Stimulated activated naive CD4-positive, alpha-beta T cell (primary cell): ENCODE measurements at places on chromosomes 13 and 19.

DNA sequence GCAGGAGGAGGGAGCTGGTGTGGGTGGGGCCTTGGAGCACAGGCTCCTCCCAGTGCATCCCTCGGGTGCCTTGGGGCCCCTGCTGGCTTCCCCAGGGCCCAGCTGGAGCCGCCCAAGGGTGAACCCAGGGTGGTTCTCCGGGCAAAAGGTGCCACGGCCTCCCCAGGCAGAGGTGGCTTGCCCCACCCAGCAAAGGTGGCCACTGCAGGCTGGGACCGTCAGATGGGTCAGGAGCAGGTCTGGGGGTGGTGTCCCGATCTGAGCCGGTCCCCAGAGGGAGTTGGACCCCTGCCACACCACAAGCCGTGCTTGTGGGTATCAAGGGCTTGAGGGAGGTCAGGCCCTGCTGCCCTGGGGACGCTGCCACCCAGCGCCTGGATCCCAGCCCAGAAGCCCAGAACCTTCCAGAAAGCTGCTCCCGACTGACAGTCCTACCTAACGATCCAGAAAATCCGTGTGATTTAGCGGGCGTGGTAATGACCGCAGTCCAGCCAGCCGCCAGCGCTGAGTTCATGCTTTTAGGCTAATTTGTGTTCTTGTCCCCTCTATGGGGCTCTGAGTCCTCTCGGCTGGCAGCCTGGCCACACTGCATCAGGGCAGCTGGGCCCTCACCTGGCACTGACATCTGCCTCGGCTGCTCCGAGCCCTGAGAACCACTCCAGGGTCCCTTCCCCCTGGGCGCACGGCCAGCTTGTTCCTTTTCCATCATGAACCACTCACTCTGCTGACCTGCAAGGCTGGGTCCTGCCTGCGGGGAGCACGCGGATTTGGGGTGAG, 5.0 kb upstream of the GRIN3B start:
- DNase-seq = no peak

- DNase-seq = no peak
These were observed 29.4 kb downstream of the TSSK6 start for GRCh38 chr19:19485998-19486290.

DNA sequence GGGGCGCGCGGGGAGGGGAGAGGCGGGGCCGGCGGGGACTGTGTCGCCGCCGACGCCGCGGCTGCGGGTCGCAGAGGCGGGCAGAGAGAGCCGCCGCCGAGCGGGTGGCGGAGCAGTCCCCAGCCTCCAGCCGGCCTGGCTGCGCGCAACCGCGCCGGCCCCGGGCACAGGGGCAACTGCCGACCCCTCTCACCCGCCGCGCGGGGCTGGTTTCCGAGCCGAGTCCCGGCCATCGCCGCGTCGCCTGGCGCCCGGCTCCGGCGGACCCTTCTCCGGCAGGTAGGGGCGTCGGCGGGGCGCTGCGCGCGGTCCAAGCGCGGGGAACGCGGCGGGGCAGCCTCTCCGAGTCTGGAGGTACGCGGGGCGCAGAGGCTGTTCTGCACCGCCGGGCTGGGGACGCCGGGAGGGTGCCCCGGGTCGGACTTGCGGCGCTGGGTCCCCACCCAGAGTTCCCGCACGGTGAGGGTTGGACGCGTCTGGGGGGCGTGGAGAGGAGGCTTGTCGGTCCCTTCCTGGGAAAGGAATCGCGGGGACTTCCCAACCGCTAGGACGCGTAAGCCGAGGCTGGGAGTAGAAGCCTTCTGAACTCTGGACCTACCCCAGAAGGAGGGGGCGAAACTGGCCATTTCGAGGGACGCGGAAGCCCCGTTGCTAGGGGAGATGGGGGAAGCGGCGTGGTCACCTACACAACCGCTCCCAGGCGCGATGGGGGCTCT, 133.6 kb upstream of the MYO16 start:
- no peak for DNase-seq

DNA sequence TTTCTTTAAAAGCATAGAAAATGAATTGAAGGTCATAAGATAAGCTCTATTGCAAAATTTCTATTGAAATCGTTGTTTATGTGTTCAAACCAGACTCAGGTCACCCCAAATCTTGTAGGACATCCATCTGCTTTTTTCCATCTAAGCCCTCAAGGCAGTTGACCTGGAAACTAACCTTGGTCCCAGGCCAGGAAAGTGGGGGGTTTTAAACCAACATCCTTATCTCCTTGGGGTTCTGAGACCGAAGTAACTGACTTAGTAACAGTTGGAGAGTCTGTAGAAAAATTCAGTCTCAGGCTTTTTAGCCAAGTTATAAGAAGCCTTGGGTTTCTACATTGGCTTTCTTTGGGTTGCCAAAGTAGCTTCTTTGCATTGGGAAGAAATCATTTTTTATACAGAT, 23.4 kb downstream of the ZNF507 start:
- DNase-seq = no peak

- peak; percentile 81 for DNase-seq
These were observed 6.3 kb downstream of the ERICH4 start for GRCh38 chr19:41449079-41449864.

GRCh38 chr19:12784871-12785430, 6.3 kb upstream of the JUNB start:
- peak; percentile 35 for DNase-seq
